ENCODE measurements at places on chromosomes 5 and 9.

- DNase-seq, result no peak
Measured at GRCh38 chr5:137195483-137195882, 303.6 kb downstream of the SPOCK1 start.

GRCh38 chr5:151144275-151144674, 13.3 kb downstream of the ANXA6 start:
- no peak for DNase-seq

GRCh38 chr5:57422993-57423392, 59.6 kb downstream of the ACTBL2 start:
- DNase-seq, result no peak

GRCh38 chr5:142586552-142586951, 99.3 kb downstream of the FGF1 start:
- DNase-seq, result no peak

DNA sequence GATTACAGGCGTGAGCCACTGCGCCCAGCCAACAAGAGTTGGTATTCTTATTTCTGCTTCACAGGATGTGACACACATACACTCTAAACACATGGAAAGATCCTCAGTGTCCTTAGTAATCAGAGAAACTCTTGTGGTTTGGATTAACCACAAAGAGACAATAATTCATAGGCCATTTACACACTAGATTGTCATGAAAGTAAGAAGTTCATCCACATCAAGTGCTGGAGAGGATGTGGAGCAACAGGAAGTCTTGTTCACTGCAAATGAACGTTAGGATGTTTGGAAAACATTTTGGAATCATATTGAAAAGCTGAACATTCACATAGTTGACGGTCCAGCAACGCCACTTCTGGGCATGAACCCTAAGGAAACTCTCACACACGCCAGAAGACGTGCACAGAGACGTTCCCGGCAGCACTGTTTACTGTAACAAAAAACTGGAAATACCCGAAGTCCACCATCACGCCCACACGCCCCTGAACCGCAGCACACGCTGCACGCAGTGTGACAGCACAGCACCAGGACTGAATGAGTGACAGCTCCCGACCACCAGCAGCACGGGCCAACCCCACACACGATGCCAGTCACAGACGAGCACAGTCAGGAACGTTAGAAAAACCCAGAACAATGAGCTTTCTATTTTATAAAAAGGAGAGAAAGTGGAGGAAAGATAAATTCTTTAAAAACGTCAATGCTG, 87.6 kb downstream of the COL23A1 start:
- no peak for DNase-seq

- no peak for DNase-seq
Measured at GRCh38 chr9:125370786-125371185, 109.2 kb downstream of the GAPVD1 start.

- DNase-seq, result no peak
Measured at GRCh38 chr9:216866-217265, 2.2 kb downstream of the DOCK8 start.

DNA sequence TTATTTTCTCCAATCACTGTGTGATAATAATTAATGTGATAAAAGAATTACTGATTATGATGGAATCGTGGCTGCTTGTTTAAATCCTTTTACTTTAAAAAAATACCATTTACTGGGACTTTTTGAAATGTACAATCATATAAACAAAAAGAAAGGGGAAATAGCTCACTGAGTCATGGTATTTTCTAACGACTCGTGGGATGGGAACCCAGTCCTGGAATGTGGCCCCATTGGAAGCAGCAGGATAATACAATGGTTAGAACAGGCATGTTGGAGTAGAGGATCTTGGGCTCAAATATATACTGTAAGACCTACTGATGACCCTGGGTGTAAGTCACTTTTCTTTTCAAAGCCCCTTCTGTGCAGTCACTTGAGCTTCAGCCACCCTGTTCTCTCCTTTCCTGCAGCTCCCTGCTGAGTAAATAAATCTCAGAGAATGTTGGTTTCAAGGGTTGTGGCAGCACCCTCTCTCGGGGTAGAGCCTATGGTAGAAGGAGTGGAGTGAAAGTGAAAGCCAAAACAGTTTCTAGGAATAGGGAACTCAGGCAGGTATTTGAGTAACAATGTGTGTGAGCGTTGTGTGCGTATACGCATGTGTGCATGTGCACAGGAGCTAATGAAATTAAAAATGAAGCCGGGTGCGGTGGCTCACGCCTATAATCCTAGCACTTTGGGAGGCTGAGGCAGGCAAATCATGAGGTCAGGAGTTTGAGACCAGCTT, 40.8 kb upstream of the LARP1 start:
- peak; percentile 19 for DNase-seq

- no peak for DNase-seq
Measured at GRCh38 chr9:36325081-36325828, 67.0 kb upstream of the GNE start.

- DNase-seq, result no peak
Measured at GRCh38 chr5:101717721-101718120, 578.4 kb downstream of the SLCO4C1 start.

GRCh38 chr5:9059920-9060691, 485.8 kb downstream of the SEMA5A start:
- no peak for DNase-seq

GRCh38 chr5:22591461-22591860, 261.7 kb downstream of the CDH12 start:
- DNase-seq, result no peak

DNA sequence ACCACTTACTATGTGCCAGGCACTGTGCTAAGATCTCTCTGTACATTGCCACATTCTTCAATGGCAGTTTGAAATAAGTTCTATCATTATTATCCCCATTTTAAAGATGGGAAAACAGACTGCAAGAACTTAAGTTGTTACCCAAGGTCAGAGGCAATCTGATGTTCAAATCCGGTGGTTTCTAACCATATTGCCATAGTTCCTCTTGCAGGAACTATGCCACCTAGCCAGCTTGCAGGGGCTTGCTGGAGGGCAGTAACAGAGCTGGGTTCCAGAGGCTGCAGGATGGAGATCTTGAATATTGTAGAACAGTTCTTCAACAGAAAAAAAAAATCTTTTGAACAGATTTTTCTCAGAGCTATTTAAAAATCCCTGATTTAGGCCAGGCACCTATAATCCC, 71.8 kb upstream of the TNFAIP8 start:
- no peak for DNase-seq

- no peak for DNase-seq
Measured at GRCh38 chr9:96113032-96113431, 188.9 kb downstream of the HSD17B3 start.

Measured in DND-41 (cell line).